ENCODE measurements at places on chromosomes 16 and 17. TPM values are rescaled to one million over a fixed set of nuclear protein-coding genes. Genes with fewer than 3 reads are reported as not detected.

Gene ANTKMT
- 69.1 TPM for total RNA-seq

Gene SMG1
- 92.9 TPM for total RNA-seq

Gene ANKFN1
- not detected for total RNA-seq

Gene TSPAN10
- total RNA-seq = 0.19 TPM

Gene CCL8
- not detected for total RNA-seq

Gene FGF11
- total RNA-seq = 2.0 TPM

Gene MMP28
- total RNA-seq = not detected

Gene TMED6
- total RNA-seq = 0.73 TPM

Gene GNAO1
- 4.9 TPM for total RNA-seq

Gene CYBC1
- 201 TPM for total RNA-seq

Gene MYO15A
- 0.27 TPM for total RNA-seq

Gene ITGB3
- total RNA-seq = 0.04 TPM

Gene CCT6B
- total RNA-seq = 0.99 TPM

Gene TBC1D3
- total RNA-seq = not detected

Gene TNFRSF17
- not detected for total RNA-seq

Gene GLP2R
- not detected for total RNA-seq

Gene KCNH6
- not detected for total RNA-seq

Gene KRT36
- not detected for total RNA-seq

Gene KRTAP1-1
- not detected for total RNA-seq

Gene TP53TG3F
- total RNA-seq = not detected

Gene SOX15
- total RNA-seq = 0.25 TPM

Gene KLHL10
- 0.17 TPM for total RNA-seq

Gene DLX3
- 0.13 TPM for total RNA-seq

Gene SHPK
- total RNA-seq = 17.6 TPM

Gene ARL4D
- 2.2 TPM for total RNA-seq

Gene ANKRD40CL
- not detected for total RNA-seq

Gene ESRP2
- total RNA-seq = 0.27 TPM

Gene HSD11B2
- total RNA-seq = 1.3 TPM

Gene CSH2
- total RNA-seq = not detected

Gene CA7
- not detected for total RNA-seq

Gene CBFA2T3
- total RNA-seq = not detected

Gene TUBB3
- 0.31 TPM for total RNA-seq

Gene KRT9
- not detected for total RNA-seq

Gene DOC2A
- total RNA-seq = 0.70 TPM

Gene SSTR5
- not detected for total RNA-seq

Gene HBM
- total RNA-seq = not detected

Gene TBC1D3H
- 1.0 TPM for total RNA-seq

Gene GNGT2
- 25.7 TPM for total RNA-seq

Gene HS3ST4
- total RNA-seq = not detected

Gene PRAC2
- total RNA-seq = not detected

All from activated CD8-positive, alpha-beta memory T cell treated with anti-CD3 and anti-CD28 coated beads for 36 hours (primary cell).